ENCODE measurements at places on chromosomes 11 and 22.

DNA sequence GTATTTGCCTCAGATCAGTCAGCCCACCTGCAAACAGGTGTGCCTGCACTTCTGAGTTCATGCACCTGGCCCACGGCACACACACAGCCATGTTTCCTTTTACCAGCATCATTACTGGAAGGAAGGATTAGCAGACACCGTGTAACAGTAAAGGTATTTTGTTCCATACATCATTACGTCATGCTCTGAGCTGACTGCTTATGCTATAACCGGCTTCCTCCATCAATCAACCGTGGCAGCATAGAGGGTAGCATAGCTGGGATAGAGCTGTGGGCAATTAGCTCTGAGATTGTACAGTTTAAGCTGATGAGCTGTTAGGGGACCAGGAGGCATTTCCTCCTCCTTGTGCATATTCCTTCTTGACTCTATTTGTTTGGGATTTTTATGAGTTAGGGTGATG, 102.4 kb downstream of the ME3 start:
- DNase-seq, result no peak

- no peak for DNase-seq
Observed at GRCh38 chr11:86749821-86750401, 50.4 kb upstream of the PRSS23 start.

DNA sequence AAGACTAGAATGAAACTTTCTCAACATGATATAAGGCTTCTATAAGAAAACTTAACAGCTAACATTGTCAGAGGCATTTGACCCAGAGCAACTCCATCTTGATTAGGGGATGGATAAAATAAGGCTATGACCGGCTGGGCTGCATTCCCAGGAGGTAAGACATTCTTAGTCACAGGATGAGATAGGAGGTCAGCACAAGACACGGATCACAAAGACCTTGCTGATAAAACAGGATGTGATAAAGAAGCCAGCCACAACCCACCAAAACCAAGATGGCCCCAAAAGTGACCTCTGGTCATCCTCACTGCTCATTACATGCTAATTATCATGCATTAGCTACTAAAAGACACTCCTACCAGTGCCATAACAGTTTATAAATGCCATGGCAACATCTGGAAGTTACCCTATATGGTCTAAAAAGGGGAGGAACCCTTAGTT, 135.2 kb downstream of the TTC28 start:
- no peak for DNase-seq

GRCh38 chr11:64333556-64333955, 6.4 kb upstream of the CCDC88B start:
- no peak for DNase-seq

DNA sequence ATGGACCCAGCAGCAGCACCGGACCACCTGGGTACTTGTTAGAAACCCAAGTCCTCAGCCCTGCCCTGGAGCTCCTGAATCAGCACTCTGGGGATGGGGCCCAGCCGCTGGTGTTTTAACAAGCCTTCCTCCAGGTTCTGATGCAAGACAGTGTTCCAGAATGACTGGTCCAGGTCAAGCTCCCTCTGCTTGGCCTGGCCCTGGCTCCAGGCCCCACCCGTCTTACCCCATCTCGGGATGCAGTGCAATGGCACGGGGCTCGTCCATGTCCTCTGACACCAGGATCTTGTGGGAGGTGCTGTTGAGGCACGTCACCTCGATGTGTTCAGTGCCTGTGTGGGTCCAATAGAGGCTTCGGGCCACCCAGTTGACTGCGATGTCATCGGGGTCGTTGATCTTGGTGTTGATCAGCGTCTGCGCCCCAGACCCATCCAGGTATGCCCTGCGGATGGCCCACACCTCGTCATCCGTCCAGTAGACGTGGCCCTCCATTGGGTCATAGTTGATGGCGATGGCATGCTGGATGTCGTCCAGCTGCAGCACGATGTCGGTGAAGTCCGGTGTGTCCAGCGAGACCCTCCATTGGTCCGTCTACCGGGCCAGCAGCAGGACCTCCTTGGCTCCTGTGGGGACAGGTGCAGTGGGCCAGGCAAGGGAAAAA, 140.3 kb downstream of the CRYBB2 start:
- DNase-seq, result no peak

DNA sequence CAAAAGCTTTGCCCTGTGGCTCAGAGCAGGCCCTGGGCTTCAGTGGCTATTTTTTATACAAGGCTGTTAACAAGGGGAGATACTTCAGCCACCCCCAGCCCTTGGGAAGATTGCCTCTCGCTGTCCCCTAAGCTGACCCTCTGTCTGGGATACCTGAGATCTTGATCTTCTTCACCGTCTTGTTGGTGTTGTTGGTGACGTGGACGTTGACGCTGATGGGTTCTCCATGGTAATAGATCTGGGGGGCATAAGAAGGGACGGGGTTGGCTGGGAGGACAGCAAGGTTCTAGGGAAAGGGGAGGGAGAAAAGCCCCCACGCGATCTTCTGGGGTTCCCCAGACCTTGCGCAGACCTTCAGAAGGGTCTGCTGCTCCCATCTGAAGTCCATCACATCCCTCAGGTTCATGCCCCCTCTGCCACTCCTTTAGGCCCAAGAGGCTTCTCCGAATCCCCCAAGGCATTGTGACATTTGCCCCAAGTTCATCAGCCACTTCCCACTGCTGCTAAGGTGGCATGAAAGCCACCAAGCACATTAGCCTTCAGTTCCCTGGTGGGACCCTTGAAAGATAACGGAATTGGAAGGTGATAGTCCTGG, 36.7 kb downstream of the TPBGL start:
- no peak for DNase-seq

- DNase-seq, result no peak
Observed at GRCh38 chr22:50008151-50009040, 4.2 kb downstream of the IL17REL start.

DNA sequence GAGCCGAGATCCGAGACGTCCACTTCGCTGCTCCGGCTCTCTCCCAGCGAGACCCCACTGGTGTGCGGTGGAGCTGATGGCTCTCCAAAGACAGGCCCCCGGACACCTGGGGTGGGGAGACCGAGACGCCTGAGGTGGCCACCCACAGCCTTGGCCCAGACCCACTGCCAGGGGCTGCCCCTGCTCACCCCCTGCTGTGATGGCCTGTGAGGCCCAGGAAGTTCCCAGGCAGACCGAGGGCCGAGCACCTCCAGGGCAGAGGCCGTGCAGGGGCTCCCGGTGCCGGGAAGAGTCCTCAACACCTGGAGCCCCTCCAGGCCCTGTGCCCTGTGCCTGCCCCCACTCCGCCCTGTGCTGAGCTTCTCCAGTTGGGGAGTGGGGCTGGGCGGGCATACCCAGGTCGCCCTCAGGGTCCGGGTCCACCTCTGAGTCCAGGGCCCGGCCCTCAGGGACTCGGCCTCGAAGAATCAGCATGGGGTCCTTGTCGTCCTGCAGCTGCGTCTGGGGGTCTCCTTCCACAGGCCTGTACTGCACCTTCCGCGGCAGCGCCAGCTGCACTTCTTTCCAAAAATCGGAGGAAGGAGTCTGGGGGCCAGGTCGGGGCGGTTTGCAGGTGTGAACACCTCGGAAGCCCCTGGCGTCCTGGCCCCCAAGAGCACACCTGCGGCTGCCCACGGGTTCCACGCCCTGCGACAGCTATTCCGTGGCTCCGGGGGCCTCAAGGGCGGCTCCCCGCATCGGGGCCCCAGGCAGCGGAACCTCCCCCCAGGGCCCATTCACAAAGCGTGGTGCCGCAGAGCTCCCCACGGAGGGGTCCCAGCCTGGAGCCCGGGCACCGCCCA, 8.6 kb downstream of the SIGIRR start:
- DNase-seq, result no peak

- no peak for DNase-seq
Observed at GRCh38 chr11:44046182-44046581, 1.6 kb upstream of the ACCSL start.

DNA sequence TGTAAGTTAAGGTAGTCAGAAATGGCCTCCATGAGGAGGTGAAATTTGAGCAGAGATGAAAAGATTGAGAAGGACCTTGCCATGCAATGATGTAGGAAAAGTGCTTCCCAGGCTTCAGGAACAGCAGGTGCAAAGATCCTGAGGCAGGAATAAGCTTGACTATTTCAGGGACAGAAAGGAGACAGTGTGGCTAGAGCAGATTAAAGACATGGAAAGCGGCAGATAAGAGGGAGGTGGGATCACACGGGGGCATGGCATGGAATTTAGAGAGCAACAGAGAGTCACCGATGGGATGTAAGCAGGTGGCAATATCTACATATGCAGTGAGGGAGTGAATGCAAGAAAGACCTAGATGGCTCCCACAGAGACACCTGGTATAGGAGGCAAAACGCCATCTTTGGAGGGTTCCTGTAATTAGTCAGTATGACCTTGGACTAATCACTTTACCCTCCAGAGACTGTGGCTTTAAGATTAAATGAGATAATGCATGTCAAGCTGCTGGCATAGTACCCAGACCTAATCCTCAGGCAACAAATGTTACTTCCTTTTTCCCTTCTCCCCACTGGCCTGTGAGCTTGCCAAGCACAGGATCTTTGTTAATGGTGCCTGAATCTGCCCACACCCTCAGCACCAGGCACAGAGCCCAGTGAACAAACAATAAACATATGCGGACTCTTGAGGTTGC, 24.6 kb upstream of the ACER3 start:
- DNase-seq, result no peak

DNA sequence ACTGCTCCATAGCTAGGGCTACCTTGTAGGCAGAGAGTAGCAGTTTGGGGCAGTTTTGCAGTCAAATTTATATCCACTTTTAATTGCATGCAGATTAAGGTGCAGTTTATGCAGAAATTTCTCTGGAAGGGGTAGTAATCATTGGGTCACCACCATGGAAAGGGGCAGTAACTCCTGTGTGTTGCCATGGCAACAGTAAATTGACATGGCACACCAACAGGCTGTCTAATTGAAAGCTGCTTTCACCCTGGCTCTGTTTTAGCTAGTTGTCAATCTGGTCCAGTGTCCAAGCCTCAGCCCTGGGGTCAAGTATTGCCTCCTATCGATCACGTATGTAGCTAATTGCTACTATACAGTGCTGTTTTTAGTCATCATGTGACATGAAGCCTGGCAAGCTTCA, 786.1 kb upstream of the CNTN5 start:
- no peak for DNase-seq

GRCh38 chr22:49566693-49567092, 261.0 kb downstream of the BRD1 start:
- DNase-seq, result no peak
